ENCODE measurements at places on chromosomes 4 and X.

DNA sequence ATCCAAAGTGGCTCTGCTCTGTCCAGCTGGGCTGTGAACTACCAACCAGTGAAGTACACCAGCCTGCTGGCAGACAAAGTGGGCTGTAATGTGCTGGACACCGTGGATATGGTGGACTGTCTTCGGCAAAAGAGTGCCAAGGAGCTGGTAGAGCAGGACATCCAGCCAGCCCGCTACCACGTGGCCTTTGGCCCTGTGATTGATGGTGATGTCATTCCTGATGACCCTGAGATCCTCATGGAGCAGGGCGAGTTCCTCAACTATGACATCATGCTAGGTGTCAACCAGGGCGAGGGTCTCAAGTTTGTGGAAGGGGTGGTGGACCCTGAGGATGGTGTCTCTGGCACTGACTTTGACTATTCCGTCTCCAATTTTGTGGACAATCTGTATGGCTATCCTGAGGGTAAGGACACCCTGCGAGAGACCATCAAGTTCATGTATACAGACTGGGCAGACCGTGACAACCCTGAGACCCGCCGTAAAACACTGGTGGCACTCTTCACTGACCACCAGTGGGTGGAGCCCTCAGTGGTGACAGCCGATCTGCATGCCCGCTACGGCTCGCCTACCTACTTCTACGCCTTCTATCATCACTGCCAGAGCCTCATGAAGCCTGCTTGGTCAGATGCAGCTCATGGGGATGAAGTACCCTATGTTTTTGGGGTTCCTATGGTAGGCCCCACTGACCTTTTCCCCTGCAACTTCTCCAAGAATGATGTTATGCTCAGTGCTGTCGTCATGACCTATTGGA is 22.6 kb downstream of the NLGN3 start:
- no peak for ATAC-seq

GRCh38 chrX:57905141-57905540 is 5.1 kb downstream of the ZXDA start:
- no peak for ATAC-seq

- ATAC-seq: no peak
Observed at GRCh38 chr4:173666-174314, 49.5 kb downstream of the ZNF718 start.

- no peak for ATAC-seq
Observed at GRCh38 chr4:118858779-118859178, 22.9 kb upstream of the SEC24D start.

Data from activated T-helper 17 cell treated with anti-CD3 and anti-CD28 coated beads, Interleukin-2, amount 50 U/mL, for 72 hours (primary cell).